ENCODE measurements at places on chromosomes 2 and 18.

DNA sequence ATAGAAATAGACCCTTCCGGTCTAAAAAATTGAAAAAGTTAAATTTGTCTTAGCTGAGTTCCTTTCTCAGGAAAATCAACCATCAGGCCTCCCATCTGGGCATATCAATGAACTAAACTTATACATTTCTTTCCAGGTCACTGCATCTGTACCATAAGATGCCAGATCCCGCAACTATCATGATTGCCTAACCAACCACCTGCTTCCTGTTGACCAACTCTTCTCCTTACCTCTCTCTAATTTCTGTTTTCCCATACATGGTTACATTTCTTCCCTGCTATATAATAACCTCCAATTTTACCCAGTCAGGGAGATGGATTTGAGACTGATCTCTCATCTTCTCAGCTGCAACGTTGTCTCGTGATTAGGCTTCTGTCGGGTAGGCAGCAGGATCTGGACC, 228.7 kb downstream of the FSIP2 start:
- DNase-seq: no peak

DNA sequence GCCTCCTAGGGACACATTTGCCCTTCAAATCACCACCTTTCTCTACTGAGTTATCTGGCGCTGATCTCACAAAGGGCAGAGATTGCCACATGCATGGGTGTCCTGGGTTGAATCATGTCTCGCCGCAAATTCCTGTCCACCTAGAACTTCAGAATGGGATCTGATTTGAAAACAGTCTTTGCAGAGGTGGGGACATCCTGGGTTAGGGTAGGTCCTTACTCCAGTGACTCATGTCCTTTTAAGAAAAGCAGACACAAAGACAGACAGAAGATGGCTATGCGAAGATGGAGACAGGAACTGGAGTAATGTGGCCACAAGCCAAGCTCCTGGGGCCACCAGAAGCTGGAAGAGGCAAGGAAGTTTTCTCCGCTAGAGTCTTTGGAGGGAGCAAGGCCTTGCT, 197.4 kb upstream of the SMIM21 start:
- DNase-seq: no peak

- no peak for DNase-seq
Observed at GRCh38 chr18:31500051-31500688, 2.2 kb downstream of the DSG2 start.

DNA sequence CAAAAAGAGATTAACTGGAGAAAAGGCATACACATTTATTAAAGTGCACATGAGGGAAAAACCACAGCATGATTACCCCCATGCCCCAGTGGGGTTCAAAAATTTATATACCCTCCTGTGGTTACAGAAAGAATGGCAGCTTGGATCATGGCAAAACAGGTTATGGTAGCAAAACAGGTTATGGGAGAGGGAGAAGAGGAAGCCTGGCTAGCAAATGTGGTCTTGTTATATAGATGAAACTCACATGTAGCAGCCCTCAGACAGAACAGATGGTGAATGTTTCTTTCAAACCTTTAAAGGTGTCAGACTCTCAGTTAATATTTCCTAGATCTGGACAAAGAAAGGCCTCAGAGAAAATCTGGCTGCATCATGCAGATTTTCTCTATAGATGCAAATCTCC, 178.2 kb upstream of the ZC3H15 start:
- no peak for DNase-seq

GRCh38 chr2:29865512-29865911, 55.9 kb downstream of the ALK start:
- DNase-seq: no peak
